ENCODE measurements at places on chromosomes 11 and 22.

DNA sequence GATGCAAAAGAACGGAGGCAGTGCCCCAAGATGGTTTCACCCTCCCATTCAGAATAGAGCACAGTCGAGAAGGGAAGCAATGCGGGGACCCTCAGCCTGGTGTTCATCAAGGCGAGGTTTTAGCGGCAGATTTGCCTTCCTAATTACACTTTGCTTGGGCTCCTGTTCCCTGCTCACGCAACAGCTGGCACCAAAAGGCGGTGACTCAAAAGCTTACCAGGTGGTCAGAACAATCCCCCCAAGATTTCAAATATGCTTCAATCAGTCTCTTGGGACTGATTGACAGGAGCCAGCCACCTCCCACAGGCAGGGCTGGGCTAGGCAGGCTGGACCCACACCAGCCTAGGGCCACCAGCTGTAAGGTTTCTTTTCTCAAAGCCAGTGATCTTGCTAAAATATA is 14.2 kb downstream of the IGSF9B start:
- DNase-seq, result no peak

GRCh38 chr11:123206791-123207434 is 11.9 kb upstream of the CLMP start:
- no peak for DNase-seq

GRCh38 chr22:25896098-25896497 is 154.1 kb downstream of the MYO18B start:
- DNase-seq, result no peak

DNA sequence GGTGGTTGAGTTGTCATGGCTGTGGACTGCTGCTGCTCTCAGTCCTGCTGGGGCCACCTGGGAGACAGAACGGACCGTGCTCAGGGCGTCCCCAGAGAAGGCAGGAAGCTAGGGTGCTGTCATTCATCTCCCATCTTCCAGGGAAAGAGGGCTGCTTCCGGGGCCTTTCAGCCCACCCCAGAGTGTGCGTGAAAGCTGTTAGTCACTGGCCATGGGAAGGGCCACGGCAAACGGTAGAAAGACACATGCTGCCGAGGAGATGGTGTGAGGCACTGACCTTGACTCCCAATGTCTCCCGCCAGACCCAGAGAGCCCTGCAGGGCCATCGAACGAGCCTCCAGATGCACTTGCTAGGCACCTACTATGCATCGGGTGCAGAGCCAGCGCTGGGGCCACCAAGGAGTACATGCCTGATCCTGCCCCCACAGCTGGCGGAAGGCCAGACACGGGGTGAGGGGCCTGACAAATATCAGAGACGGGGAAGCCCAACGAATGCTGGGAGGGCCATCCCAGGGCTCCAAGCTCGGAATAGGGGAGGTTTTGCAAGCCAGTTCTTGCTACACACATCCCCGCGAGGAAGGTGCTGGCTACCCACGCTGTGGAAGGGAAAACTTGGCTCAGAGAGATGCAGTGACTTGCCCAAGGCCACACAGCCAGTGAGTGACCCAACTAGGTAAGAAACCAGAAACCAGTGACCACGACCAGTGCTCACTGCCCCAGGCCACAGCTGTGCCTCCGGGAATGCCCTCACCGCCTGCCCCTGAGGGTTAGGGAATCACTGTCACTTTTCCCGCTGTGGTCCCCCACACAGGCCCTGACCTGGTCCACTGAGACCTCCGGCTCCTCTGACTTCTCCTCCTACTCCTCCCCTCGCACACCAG is 10.1 kb downstream of the RAC2 start:
- no peak for DNase-seq

- no peak for DNase-seq
Measured at GRCh38 chr11:82194521-82194920, 539.1 kb downstream of the FAM181B start.
